ENCODE measurements at places on chromosomes 5 and 9.

GRCh38 chr5:174589599-174589998 lies 134.8 kb upstream of the MSX2 start:
- DNase-seq = no peak

- DNase-seq = no peak
Observed at GRCh38 chr5:56447232-56447631, 214.1 kb upstream of the ANKRD55 start.

- no peak for DNase-seq
Observed at GRCh38 chr5:115160975-115161475, 8.7 kb downstream of the TRIM36 start.

- no peak for DNase-seq
Observed at GRCh38 chr5:9268226-9268625, 277.6 kb downstream of the SEMA5A start.

GRCh38 chr9:123262338-123262737 lies 6.0 kb downstream of the STRBP start:
- no peak for DNase-seq

GRCh38 chr5:101435768-101436167 lies 532.7 kb upstream of the ST8SIA4 start:
- no peak for DNase-seq

DNA sequence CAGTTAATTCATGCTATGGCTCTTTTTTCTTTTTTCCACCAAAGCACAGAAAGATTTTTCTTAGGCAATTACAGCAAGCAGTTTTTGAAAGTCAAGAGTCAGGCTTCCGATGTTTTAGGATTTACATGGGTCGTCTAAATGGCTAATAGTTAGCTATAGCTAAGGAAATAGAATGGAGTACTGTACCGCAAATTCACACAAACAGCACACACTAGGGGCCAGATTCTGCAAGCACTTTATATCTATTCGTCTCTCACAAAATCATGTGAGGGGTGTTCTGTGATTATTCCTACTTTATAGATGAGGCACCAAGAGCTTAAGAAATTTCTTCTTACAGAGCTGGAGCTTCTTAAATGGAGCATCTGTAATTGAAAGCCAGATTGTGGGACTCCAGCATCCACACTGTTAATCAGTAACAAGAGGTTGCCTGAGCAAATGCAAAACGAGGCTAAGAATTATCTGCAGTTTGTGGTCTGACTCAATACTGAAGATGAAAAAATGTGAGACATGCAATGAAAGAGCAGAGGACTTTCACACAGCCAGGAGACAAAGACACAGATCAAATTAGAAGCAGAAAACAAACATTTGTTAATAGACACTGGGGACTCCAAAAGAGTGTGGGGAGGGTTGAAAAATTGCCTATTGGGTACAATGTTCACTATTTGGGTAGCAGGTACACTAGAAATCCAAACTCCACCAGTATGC lies 62.7 kb upstream of the CTXN3 start:
- no peak for DNase-seq

GRCh38 chr5:38751103-38751502 lies 94.7 kb upstream of the OSMR start:
- DNase-seq = no peak

DNA sequence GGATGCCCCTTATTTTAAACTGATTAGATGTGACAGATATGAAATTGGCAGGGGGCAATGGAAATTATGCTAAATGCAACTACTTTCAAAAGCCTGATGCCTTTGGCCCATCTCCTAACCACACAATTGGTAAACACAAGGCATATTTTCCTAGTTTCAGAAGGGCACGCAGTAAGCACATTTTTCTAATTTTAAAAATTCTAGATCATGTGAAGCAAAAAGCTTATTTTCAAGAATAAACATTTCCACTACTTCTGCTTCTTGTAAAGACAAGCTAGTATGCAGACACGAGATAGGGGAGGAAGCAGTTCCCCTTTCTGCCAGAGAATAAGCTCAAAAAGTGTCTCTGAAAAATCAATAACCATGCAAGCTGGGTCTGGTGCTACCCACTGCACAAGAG lies 67.7 kb downstream of the ABCA1 start:
- no peak for DNase-seq

DNA sequence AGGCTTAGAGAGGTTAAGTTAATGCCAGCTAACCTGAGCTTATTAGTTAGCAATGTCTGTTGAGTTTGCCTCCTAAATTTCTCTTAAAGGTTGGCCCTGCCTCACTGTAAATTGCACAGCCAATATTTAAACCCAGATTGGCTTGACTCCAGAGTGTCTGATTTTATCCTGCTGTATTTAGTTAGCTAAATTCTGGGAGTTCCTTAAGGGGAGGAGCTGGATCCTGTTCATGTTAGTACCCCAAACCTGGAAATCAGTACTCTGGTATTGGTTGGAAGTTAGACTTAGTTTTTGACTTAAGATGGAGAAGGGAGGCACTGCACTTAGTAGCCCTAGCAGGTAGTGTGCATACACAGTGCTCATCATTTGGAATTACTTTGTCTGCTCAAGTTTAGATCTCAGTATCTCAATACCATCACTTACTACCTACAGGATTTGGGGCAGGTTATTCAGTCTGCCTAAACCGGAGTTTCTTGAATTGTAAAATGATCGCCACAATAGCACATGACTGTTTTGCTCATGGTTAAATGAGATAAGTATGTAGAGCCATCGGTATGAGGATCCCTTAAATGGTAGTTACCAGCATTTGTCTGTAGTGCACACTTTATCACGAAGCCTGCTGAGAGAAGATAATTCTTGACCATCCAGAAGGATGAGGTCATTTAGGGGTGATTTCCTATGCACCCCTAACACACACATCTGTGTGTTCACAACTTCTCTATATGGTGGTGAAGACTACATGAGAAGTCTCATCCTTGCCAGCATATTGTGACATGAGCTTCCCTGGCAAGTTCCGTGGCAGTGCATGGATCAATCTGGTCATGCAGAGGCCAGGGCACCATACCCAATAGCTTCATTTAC lies 264.8 kb upstream of the TRIM32 start:
- no peak for DNase-seq

- DNase-seq = no peak
Observed at GRCh38 chr5:68778484-68778883, 315.3 kb upstream of the SLC30A5 start.

DNA sequence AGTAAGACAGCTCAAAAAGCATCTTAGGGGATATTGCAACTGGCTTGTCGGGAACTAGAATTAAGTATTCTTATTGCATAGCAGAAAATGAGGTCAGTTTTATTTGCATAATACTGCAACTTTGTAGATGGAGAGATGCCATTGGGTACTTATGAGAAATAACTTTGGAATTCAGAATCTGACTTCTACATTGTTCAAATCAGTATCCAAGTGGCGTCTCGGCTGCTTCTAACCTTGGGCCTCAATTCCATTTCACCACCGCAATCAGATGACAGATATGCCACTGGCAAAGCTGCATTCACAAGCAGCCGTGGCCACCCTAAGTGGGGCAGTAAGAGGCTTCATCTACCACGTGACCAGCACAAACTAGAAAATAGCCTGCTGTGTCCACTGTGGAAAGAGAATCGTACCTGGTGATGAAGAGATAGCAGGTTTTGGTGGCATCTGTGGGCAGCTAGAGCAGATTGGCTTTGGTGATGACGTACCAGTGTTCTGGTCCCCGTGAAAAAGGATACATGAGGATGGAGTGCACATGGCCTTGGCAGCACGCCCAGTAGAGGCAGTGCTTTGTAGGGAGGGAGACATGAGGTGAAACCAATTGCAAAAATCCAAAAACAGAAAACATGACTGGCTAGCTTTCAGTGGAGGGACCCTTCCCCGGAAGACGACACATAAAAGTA lies 116.6 kb downstream of the KLHL3 start:
- no peak for DNase-seq

DNA sequence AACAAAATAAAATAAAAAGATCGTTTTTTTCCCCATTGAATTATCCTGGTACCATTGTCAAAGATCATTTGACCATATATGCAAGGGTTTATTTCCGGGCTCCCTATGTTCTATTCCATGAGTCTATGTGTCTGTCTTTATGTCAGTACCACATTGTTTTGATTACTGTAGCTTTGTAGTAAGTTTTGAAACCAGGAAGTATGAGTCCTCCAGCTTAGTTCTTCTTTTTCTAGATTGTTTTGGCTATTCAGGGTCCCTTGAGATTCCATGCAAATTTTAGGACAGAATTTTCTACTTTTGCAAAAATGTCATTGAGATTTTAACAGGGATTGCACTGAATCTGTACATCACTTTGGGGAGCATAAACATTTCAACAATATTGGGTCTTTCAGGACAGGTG lies 18.7 kb upstream of the EEIG1 start:
- DNase-seq = no peak

DNA sequence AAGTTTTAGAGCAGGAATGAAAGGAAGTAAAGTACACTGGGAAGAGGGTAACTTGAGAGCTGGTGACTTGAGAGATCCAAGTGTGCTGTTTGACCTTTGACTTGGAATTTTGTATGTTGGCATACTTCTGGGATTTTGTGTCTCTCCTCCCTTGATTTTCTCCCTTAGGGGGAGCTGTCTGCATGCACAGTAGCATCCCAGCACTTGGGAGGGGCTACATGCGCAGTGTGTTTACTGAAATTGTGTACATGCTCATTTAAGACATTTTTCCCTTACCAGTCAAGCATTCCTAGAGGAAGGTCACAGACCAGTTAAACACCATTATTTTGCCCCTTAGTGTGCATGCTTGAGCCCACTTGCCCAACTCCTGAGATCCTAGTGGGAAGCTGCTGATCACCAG lies 120.1 kb downstream of the ZNF622 start:
- DNase-seq = no peak

GRCh38 chr5:9549941-9550340 lies 4.1 kb upstream of the SEMA5A start:
- no peak for DNase-seq

DNA sequence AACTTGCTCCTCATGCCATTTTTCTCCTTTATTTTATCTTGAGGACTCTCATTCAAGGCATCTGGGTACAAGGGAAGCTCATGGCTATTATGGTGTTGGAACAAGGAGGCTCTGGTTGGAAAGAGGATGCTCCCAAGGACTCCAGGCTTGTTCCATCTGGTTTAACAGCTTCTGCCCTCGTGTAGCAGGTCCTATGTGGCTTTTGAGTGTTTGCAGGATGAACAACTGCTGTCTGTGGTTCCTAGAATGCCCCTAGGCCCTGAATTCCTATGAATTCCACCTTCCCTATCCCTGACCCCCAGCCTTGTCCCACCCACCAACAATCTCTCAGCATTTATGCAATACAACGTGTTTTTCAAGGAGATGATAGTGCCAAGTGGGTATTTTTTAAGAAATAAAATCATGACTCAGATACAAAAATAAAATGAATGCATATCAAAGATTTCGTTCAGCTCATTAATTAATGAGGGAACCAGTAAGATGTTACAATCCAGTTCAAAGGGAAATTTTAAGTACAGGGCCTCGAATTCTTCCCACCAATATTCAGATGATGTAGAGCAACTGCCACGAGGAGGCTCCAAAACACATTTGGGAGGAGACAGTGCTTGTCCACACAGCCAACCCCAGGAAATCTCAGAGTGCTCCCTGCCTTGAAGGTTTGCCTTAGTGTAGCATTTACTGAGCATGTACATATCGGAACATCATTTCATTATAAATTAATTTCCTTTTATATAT lies 182.0 kb downstream of the MUSK start:
- no peak for DNase-seq

DNA sequence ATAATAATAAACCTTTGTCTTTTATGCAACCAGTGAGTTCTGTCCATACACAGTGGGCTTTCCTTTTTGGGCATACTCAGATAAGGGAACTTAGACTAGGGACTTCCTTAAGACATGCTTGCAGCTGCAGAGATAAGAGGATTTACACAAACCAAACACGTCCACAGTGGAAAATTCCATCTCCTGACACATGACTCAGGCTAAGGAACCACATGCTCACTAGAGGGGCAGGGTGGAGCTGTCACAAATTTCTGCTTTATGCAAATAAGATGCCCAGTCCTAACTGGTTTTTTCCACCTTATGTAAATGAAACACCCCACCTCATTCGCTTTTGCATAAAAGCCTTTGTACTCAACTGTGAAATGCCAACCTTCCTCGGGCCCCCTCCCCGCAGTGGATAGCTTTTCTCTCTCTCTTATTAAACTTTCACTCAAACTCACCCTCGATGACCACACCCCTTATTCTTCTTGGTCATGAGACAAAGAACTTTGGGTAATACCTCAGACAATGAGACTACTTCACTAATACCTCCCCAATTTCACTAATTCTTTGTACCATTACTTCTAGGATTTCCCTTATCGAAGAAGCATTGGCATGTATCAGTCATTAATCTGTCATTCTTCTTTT lies 170.3 kb upstream of the FTMT start:
- DNase-seq = no peak

DNA sequence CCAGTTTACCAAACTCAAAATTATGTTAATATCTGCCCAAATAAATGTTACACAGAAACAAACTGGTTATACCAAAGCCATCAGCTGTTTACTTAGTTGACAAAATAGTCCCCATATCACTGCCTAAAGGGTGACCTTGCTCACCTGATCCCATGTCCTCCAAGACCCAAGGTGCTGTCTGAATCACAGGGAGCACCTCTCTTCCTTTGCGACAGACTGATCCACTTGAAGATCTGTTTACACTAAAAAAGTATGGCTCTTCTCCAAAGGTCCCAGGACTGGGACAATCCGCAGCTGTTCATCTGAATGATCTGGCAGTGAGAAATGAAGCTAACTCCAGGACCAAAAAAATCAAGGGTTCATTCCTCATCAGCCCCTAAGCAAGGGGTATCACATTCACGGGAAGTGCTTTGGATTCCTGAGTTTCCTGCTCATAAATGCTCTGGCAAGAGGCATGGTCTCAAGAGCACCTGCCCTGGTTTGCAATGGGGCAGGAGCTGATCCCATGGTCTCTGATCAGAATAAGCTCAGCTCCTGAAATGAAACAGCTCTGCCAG lies 5.0 kb downstream of the PRUNE2 start:
- no peak for DNase-seq

DNA sequence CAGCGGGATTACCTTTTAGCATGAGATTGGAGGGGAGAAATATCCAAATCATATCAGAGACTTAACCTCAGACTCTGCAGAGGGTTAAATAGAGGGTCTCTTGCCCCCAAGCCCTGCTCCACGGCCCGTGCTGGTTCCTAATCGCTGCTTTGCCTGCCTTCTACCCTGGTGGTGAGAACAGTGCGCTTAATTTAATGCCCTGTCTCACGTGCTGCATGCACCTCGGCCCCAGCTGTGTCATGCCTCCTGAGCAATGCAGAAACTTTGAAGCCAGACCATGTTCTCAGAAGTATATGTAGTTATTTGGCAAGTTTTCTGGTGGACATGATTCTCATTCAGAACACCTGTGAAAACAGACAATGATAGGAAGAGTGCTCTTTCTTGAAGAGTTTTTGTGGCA lies 1.4 kb downstream of the OTULIN start:
- peak; percentile 50 for DNase-seq

GRCh38 chr5:64646169-64646568 lies 44.1 kb upstream of the SHISAL2B start:
- no peak for DNase-seq

GRCh38 chr5:178107756-178108310 lies 5.5 kb upstream of the N4BP3 start:
- no peak for DNase-seq
